ENCODE measurements at places on chromosomes 12 and 14.

GRCh38 chr12:71011261-71011660 lies 90.7 kb upstream of the PTPRR start:
- DNase-seq, result no peak

- no peak for DNase-seq
These were observed 277.8 kb upstream of the SYT1 start for GRCh38 chr12:78586790-78587189.

DNA sequence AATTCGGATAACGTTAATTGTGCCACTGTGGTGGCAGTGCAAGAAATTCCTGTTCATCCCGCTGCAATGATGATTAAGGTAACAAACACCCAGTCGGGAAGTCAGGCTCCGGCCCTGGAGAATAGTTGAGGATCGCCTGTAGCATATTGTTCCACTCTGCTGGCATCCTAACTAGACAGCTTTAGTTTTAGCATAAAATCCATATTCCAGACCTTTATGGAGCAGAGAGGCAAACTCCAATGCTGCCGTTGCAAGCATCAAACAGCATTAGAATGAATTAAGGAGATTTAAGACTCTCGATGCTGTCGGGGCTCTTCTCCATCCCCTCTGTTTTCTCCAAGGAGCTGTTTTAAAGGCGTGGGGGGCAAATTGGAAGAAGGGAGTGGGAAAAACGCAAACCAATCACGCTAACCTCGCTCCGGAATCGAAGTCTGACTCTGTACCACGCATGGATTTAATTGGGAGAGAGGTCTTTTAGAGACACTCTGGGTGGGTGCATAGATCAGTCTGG lies 660.4 kb downstream of the VRK1 start:
- DNase-seq, result peak; percentile 3

DNA sequence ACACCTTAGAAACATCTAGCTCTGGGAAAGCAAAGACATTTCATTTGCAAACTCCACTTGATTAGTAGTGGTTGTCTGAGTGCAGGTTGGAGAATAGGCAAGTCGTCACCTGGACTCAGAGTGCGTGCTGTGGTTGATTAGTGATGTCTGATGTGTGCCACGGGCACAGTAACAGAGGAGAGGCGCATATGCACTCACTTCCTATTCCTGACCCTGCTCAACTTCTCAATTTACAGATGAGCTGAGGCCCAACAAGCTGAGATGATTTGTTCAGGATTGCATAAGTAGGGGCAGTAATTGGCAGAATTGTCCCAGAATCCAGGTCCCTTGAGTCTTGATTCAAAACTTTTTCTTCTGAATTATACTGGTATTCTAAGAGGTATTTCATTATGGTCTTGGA lies 44.9 kb downstream of the ADCK1 start:
- no peak for DNase-seq

DNA sequence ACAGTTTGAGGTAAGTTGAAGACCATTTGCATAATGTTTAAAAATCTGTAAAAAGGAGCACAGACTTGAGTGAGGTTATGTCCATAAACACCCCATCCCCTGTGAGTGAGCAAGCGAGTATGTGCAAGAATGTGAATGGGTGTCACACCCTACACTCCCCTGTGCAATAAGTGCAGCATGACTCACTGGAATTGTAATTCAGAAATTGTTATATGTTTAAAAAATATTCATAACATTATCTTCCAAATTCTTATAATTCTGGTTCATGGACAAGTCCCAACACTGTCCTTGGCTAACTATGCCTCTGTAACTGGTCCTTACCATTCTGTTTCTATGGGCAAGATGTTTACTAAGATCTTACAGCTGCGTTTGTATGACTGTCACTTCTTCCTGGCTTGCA lies 207.8 kb upstream of the FAR2 start:
- peak; percentile 44 for DNase-seq
